ENCODE measurements at places on chromosomes 4 and X.
A peak's percentile ranks its signal among the peaks of the same experiment; 100 is the strongest.

GRCh38 chr4:3396600-3396999, 45.2 kb upstream of the HGFAC start:
- DNase-seq = no peak

DNA sequence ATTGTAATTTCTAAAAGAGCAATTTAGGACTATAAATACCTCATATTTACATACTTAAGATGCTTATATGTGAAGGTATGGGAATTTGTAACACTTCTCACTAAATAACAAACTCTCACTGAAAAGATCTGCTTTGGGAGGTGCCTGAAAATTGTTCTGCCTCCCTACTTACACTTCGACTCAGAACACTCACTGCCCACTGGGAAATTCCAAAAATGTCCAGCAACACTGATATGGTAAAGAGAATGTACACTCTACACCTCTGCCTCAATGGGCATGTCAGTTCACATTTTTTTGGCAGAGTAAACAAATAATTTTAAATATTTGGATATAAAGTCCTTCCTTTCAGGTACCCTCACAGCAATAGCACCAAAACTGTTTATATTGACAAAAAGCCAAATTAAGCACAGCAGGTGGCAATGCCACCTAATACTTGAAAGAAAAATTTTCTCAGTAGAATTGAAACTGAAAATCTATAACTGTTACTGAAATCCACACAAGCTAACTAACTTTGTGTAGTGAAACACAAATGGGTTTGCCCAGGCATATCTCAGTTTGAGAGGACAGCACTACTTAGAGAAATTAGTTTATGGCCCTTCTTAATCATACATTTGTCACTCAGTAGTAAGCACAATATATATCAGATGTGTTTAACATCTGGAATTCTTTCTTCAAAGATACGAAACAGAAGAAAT, 67.1 kb downstream of the PRDM5 start:
- DNase-seq = no peak

- no peak for DNase-seq
Observed at GRCh38 chrX:42821803-42822443, 44.0 kb upstream of the PPP1R2C start.

- no peak for DNase-seq
Observed at GRCh38 chr4:88854481-88854880, 156.9 kb upstream of the NAP1L5 start.

DNA sequence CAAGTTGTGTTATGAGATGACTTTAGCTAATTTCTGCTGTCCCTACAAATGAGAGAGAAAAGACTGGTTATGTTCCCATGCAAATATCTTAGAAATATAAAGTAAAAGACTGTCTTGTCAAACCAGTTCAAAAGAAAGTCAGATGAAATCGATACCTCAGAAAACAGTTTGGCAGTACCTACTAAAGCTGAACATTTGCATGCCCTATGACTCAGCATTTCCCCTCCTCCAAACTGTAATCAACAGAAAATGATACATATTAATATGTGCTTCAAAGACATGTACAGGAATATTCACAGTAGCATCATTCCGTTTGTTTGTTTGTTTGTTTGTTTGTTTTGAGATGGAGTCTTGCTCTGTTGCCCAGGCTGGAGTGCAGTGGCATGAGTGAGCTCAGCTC, 90.3 kb downstream of the ARX start:
- DNase-seq = no peak

DNA sequence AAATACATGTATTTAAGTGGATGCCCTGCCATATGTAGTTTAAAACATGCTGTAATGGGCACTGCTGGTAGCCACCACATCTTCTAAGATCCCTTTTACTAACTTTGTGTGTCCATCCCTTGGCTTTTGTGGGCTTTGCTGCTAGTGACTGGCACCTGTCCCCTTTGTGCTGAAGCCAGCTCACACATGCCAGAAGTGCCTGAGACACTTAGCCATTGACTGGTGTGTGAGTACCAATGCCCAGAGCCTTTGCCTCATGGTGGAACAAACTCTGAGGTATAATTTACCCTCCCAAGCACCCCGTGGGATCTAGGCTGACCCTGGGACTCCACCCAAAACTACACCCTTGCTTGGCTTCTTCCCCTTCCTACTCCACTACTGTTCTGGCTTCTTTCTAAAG, 33.0 kb downstream of the ARHGAP6 start:
- no peak for DNase-seq

- DNase-seq = no peak
Observed at GRCh38 chrX:103535206-103535605, 15.9 kb upstream of the RAB40A start.

DNA sequence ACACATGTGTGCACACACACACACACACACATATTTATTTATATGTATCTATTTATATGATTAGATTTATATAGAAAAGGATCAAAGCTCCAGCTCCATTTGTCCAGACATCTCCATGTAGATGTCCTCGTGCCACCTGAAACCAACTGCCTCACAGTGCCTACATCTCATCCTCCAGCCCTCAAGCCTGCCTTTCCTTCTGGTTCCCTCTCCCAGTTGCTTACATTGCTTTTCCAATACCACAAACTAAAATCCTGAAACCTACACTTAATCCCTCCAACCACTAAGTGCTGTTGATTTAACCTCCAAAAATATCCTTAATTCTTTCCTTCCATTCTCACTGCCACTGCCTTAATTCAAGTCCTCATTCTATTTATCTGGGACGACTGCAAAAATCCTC, 51.4 kb downstream of the STBD1 start:
- no peak for DNase-seq

DNA sequence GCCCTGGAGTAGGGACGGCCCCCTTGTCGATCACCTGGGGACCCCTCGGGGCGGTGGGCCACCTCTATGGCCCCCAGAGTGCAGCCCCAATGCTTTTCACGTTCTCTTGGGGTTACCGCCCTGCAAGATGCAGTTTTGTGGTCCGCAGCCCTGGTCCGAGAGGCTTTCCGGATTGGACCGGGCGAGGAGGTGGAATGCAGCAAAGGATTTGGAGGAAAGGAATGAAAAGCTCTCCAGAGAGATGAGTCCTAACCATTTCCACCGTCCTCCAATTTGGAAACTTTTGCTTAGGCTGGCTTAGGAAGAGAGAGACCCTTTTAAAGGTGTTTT, 601 bp downstream of the SLC25A43 start:
- DNase-seq = no peak

- DNase-seq = no peak
Observed at GRCh38 chr4:74391890-74392475, 27.0 kb downstream of the EREG start.

GRCh38 chr4:165379678-165380064, 863 bp downstream of the CPE start:
- DNase-seq = peak; percentile 53

DNA sequence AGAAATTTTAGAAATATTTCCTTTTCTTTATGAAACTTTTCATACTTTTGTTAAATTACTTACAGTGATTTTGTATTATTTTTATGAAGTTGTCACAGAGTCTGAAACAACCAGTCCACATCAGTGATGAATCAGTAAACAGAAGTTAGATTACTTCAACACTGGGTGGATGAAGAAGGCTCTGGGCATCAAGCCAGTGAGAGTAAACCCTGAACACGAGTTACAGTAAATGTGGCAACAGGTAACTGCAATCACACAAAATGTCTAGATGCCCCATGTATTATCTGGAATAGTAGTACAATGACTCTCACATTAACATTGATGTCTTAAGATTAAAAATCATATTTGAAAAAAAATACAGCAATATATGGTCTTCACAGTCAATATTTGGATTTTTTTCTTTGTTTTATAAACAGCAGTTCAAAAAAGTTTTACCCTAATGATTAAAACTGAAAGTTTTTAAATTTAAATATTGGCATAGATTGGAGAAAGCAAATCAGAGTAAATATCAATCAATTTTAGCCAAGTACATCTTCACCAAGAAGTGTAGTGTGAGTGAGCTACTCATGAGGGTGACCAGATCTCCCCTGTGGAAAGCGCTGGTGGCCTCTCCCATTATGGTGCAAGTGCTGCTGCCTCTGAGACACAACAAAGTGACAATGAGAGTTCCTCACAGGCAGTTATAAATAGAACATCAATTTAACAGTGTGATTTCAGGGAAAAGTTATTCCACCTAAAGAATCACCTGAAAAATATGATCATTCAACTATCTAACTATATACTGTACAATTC, 63.2 kb upstream of the UGT2B7 start:
- no peak for DNase-seq

DNA sequence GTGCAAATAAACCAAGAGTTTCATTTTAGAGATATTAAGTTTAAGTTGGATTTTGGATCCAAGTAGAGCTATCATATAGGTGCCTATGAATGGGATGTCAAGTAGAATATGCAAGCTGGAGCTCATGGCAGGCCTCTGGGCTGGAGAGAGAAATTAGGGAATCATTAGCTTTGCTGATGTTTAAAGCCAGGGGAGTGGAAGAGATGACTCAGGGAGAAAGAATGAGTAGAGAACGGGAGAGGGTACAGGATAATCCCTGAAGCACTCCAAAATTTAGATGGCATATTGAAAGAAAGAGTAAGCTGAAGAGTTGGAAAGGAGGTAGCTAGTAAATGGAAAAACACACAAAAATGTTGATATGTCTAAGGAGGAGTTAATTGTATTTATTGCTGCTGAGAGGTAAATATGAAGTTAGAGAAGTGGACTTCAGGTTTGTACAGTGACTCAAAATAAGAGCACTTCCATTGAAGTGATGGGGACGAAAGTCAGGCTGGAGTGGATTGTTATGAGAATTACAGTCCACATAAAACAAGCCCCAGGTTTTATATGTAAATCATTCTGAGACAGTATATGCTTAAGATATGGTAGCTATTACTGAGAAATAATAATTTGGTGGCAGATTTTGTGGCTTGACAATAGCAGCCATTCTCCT, 72.5 kb upstream of the GRXCR1 start:
- DNase-seq = no peak

DNA sequence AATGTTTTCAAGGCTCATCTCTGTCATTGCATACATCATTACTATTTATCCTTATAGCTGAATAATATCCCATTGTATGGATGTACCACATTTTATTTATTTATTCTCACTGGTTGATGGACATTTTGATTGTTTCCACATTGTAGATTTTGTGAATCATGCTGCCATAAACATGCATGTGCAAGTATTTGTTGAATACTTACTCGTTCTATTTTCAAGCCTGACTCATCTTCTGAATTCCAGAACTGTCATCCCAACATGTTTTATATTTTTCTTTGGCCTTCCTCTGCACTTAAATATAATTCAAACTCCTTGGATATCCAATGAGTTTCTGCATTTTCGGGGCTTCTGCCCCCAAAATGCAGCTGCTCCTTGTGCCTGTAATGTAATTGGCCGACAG, 77.6 kb downstream of the MXRA5 start:
- no peak for DNase-seq

- no peak for DNase-seq
Observed at GRCh38 chr4:145043306-145043705, 54.7 kb downstream of the ANAPC10 start.

DNA sequence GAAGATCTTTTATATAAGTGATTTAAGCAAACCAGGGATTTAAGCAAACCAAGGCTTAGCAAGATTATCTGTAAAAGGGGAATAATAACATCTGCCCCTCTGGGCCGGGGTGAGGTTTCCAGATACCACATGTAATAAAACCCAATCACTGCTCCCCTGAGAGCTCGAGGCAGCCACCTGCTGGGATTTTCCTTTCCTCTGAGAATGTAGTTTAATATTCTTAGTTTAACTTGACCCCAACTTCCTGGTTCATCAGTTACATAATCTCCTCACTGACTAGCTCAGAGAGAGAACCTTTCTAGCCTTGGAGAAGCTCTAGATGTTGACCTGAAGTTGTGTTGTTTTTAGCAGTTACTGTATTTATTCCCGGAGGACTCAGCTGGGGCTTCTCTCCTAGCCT, 322.4 kb downstream of the ARHGAP10 start:
- no peak for DNase-seq

All from NCI-H1105 (cell line).